ENCODE measurements at places on chromosomes 7 and 10.

DNA sequence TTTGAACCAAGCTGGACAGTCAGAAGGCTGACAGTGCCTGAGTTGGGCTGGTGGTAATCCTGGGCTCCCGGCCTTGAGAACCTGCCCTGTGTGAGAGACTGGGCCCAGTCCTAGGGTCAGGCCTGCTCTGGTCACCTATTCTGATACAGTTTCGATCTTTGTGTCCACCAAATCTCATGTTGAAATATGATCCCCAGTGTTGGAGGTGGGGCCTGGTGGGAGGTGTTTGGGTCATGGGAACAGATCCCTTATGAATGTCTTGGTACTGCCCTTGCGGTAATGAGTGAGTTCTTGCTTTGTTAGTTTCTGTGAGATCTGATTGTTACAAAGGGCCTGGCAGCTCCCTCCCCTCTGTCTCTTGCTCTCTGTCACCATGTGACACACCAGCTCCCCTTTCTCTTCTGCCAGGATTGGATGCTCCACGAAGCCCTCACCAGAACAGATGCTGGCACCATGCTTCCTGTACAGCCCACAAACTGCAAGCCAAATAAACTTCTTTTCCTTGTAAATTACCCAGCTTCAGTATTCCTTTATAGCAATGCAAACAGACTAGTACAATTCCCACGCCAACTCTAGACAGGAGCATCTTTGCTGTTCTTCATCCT lies 111.8 kb upstream of the ZNF438 start:
- DNase-seq: no peak

GRCh38 chr10:93065675-93066543 lies 5.3 kb downstream of the CYP26C1 start:
- no peak for DNase-seq

- no peak for DNase-seq
Observed at GRCh38 chr10:126255313-126255712, 133.0 kb downstream of the ADAM12 start.

DNA sequence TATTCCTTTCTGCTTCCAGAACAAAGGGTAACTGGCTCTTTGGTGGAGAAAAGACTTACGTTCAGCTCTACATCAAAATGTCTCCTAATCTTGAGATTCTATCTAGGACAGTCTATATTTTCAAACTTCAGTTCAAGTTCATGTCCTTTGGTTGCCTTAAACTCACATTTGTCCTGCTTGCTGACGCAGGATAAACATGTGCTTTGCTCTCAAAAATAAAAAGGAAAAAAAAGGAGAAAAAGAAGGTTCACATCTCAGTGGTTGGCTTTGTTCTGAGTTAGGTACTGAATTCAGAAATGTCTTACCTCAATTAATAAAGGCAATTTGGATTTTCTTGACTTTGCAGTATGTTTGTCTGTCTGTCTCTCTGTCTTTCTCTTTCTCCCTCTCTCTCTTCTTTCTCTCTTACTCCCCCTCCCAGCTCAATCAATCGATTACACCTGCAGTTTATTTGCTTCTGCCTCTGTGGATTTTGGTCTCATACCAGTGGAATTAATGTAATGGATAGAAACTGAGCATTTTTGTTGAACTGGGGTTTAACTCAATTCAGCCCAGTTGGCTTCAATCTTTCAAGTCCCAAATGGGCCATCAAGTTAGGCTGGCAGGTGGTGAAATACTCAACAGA lies 72.2 kb upstream of the ADRB1 start:
- no peak for DNase-seq

- DNase-seq: no peak
Observed at GRCh38 chr7:94274828-94275227, 119.9 kb upstream of the COL1A2 start.

GRCh38 chr7:28723336-28723735 lies 234.8 kb downstream of the TRIL start:
- no peak for DNase-seq

GRCh38 chr10:17206210-17206709 lies 4.8 kb upstream of the TRDMT1 start:
- DNase-seq: no peak

- no peak for DNase-seq
Observed at GRCh38 chr10:59770689-59771088, 17.4 kb upstream of the MRLN start.

DNA sequence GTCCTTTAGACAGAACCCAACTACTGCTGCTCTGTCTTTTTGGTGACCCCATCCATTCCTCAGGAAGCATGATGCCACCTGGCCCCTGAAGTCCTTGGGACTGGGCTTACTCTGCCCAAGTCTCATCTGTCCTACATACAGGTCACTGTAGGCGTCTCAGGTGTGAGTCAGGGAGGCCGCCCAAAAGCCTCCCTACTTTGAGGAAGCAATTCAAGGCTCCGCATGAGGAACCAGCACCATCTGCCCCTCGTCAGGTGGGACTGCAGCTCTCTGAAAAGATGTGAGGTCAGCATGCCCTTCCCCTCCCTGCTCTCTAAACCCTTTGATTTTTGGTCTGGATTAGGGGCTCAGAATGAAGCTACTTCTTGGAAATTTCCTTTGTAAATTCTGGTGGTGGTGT lies 354.8 kb downstream of the CXCL12 start:
- DNase-seq: no peak

DNA sequence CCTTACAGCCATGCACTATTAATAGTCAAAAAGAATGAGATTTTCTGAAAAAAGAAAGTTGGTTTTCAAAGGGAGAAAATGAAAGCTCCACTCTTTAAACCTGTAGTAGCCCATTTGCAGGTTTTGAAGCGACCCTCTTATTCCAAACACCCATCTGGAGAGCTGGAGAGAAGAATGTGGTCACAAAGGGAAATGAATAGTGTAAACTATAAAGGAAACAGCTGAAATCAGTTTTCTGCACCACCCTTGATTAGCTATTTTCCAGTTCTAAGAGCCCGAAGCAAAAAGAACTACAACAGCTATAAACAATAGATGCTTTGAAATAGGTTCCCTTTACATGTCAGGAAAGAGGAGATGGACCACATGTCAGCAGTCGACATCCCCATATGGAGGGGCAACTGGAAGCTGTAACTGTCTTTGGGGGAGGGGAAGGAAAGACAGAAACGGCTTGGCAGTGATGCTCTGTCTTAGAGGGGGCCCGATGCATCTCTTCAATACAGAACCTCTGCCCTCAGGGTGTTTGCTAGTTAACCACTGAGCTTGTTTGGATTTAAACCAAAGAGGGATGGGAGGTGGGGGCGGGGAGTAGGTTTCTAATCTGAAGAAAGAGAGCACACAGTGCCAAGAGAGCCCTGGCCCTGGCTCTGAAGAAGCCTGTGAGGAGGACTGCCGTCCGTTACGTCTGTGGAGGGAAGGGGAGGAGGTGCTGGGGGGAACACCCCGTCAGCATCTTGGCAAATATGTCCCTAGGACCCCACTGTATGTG lies 55.3 kb downstream of the CPVL start:
- no peak for DNase-seq

GRCh38 chr10:2790396-2791188 lies 276.8 kb upstream of the PFKP start:
- DNase-seq: no peak

All from SW 1271 (cell line).